ENCODE measurements at places on chromosomes 3 and 15.

GRCh38 chr3:153463895-153464294 lies 301.9 kb downstream of the RAP2B start:
- no peak for DNase-seq

DNA sequence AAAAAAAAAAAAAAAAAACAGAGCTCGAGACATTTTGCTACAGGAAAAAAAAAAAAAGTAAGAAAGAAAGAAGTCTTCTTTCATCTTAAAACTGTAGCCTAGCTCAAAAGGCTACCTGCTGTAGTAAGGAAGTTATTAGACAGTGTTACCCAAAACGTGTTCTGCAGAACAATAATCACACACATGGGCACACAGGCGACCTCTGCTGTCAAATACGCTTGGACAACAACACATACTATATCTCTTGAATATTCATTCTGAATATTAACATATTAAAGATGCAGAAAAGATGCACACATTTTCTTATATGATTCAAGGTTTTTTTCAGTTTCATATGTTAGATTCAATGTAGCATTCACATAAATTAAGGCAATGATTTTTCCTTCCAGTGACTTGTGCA lies 215.8 kb downstream of the ROBO1 start:
- DNase-seq: no peak

DNA sequence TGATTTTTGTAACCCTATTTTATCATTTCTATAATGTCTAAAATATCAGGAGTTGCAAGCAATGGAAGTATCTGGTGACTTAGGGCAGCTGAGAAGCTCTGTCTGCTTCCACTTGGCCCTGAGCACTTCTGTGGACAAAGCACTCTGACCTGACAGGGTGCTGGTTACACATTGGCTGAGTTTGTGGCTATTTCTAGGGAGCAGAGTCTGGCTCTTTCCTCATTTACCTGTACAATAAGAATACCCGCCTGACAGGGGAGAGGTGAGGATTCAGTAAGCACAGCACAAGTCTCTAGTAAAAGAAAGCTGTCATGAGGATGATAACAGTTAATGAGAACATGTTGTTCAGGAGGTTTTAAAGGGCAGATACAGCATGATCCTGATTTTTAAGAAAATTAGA lies 33.3 kb upstream of the SPESP1 start:
- no peak for DNase-seq

- no peak for DNase-seq
These were observed 5.3 kb downstream of the PLCB2 start for GRCh38 chr15:40302288-40302886.

DNA sequence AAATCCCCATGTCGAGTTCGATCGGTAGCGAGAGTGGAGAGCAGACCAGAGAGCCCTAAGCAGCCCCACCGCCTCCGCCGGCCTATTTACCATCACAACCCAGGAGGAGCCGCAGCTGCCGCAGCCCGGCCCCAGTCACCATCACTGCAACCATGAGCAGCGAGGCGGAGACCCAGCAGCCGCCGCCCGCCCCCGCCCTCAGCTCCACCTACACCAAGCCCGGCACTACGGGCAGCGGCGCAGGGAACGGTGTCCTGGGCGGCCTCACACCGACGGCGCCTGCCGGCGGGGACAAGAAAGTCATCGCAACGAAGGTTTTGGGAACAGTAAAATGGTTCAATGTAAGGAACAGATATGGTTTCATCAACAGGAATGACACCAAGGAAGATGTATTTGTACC lies 89.5 kb upstream of the TPM1 start:
- DNase-seq: peak; percentile 18
